Activated CD8-positive, alpha-beta memory T cell treated with anti-CD3 and anti-CD28 coated beads, Interleukin-2, amount 10 ng/mL, durations not matched to agents 7 days and 5 days (primary cell): ENCODE measurements at places on chromosomes 6 and 20. TPM values are rescaled to one million over a fixed set of nuclear protein-coding genes. Genes with fewer than 3 reads are reported as not detected.

The NKAIN4 gene
- total RNA-seq, result not detected

The LGSN gene
- total RNA-seq, result 0.18 TPM

The C6orf163 gene
- 1.8 TPM for total RNA-seq

The NMBR gene
- total RNA-seq, result not detected

The DPPA5 gene
- total RNA-seq, result not detected

The SSTR4 gene
- not detected for total RNA-seq

The IMPG1 gene
- total RNA-seq, result not detected

The FNDC1 gene
- total RNA-seq, result not detected

The SIRPA gene
- not detected for total RNA-seq

The OR12D3 gene
- total RNA-seq, result not detected

The PI3 gene
- total RNA-seq, result not detected

The PRPH2 gene
- 0.07 TPM for total RNA-seq

The SLC22A7 gene
- total RNA-seq, result not detected

The CDS2 gene
- total RNA-seq, result 62.2 TPM

The OR14J1 gene
- total RNA-seq, result not detected

The DNAH8 gene
- total RNA-seq, result 0.12 TPM

The SEC23B gene
- 97.8 TPM for total RNA-seq

The MTFR2 gene
- total RNA-seq, result 35.8 TPM

The OXT gene
- not detected for total RNA-seq

The ZBTB46 gene
- 0.15 TPM for total RNA-seq

The CD24 gene
- not detected for total RNA-seq

The PARD6B gene
- total RNA-seq, result 4.2 TPM

The ENPP1 gene
- total RNA-seq, result 0.47 TPM

The BTN1A1 gene
- not detected for total RNA-seq

The ALDH5A1 gene
- 6.5 TPM for total RNA-seq

The LSM2 gene
- total RNA-seq, result 129 TPM

The SIGLEC1 gene
- total RNA-seq, result not detected

The LHFPL5 gene
- total RNA-seq, result not detected

The PAQR8 gene
- total RNA-seq, result 12.1 TPM

The THBD gene
- not detected for total RNA-seq

The FLRT3 gene
- not detected for total RNA-seq

The SPATS1 gene
- total RNA-seq, result not detected

The RAB44 gene
- not detected for total RNA-seq

The COL9A3 gene
- 0.45 TPM for total RNA-seq

The ACOT8 gene
- 36.1 TPM for total RNA-seq

The CDSN gene
- not detected for total RNA-seq

The PSORS1C1 gene
- total RNA-seq, result not detected

The ARHGAP40 gene
- not detected for total RNA-seq

The TAAR2 gene
- not detected for total RNA-seq

The MYB gene
- 47.0 TPM for total RNA-seq

The DEFB127 gene
- total RNA-seq, result not detected

The COL20A1 gene
- total RNA-seq, result not detected

The MOCS1 gene
- 0.30 TPM for total RNA-seq

The TCP1 gene
- 239 TPM for total RNA-seq

The DDX27 gene
- 52.7 TPM for total RNA-seq

The ANKRD6 gene
- 4.5 TPM for total RNA-seq

The OLIG3 gene
- total RNA-seq, result 0.18 TPM

The RBPJL gene
- total RNA-seq, result not detected

The SLC32A1 gene
- not detected for total RNA-seq

The FABP7 gene
- not detected for total RNA-seq

The TRIM26 gene
- 115 TPM for total RNA-seq

The SLC16A10 gene
- total RNA-seq, result 2.4 TPM
